ELR (cell line): ENCODE measurements at places on chromosomes 12 and 14.

DNA sequence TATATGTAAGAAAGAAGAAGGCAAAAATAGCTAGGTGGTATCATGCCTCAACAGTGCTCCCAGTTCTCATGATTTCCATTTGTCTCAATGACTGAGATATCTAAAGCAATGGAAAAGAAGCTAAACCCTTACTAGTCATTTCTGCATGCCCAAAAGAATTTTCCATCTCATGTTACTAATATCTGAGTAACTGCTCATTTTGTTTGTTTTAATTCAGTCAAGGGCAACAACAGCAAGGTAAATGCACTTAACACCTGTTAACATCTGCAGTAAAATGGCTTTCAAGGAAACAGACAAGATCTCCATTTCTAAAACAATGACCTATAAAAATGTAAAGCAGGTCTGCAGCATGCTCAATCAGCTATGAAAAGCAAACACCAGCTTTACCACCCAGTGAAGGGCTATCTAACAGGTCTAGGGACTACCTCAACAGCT is 19.4 kb upstream of the SELPLG start:
- DNase-seq: no peak

DNA sequence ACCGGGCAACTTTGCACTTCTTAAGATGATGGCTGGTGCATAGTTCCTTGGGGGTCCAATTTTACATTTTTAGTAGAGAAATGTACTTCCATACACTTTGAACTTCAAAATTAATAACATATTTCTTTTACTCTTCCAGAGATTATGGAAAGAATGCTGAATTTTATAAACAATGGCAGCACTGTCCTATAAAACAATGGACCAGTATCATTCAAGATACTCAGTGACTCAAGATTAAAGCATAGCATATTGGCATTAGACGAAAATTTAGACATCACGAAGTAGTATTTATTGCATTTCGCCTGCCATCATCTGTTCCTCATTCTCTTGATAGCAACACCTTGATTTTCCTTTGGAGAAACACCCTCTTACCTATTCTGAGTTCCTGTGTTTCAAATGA is 118.3 kb upstream of the ATF7IP start:
- no peak for DNase-seq

- no peak for DNase-seq
Observed at GRCh38 chr12:31631809-31632208, 27.7 kb upstream of the ETFBKMT start.

GRCh38 chr14:67191768-67192290 is 2.6 kb downstream of the GARIN2 start:
- DNase-seq: no peak
